C1 segment of cervical spinal cord (tissue), 14 donors: ENCODE measurements at places on chromosomes 6 and 20.

DNA sequence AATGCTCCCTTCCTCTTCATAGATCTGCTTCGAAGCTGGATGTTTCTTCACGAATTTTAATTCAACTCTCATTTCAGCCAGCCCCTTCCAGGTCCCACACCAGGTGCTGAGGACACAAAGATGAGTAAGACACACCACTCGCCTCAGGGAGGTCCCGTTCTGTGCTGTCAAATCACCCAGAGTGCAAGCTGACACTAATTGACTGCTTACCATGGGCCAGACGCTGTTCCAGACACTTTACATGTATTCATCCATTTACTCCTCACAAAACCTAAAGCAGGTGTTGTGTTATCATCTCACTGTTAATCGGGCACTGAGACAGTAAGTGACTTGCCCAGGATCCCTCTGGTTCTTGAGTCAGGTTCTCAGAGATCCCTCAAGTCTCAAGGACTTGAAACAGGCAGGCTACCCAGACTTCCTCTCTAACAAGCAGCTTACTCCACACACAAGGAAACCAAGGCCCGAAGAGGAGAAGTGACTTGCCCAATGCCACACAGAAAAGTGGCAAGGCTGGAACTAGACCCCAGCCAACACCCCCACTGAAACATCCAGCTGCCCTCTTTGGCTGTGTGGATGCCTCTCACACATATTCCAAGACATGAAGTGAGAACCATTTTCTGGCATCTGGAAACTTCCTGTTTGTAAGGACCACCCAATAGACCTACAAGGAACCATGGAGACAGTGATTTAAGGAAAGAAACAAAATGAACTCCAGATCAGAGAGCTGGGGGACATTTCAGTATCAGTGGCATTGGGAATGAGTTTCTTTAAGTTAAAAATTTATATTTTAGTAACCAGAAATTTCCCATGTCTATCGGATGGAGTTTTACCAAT is 174.5 kb downstream of the CDC5L start:
- DNase-seq = no peak

DNA sequence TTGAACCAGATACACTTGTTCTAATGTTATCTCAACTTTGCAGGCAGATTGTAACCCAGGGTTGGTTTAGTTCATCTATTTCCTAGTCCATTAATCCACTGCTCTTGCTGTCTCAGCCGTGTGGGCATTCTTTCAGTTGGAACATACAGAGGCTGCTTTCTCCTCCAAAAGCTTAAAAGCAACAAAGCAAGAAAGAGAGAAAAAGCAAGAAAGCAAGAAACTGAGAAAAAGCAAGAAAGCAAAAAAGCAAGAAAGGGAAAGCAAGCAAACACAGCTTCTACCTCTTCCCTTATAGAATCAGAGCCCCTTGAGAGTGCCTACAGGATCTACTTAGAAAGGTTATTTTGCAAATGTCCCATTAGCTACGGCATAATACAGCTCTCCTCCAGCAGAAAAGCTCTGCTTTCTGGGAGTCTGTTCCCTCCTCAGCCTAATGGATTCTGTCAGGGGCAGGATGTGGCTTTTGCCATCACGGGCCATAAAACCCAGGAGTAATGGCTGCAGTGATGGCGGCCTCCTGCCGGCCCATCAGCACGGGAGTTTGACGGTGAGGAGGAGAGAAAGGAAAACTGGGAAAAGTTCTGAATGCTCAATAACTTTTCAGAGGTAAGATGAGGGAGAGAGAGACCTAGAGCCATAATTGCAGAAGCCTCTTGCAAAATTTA is 156.8 kb upstream of the JARID2 start:
- no peak for DNase-seq

DNA sequence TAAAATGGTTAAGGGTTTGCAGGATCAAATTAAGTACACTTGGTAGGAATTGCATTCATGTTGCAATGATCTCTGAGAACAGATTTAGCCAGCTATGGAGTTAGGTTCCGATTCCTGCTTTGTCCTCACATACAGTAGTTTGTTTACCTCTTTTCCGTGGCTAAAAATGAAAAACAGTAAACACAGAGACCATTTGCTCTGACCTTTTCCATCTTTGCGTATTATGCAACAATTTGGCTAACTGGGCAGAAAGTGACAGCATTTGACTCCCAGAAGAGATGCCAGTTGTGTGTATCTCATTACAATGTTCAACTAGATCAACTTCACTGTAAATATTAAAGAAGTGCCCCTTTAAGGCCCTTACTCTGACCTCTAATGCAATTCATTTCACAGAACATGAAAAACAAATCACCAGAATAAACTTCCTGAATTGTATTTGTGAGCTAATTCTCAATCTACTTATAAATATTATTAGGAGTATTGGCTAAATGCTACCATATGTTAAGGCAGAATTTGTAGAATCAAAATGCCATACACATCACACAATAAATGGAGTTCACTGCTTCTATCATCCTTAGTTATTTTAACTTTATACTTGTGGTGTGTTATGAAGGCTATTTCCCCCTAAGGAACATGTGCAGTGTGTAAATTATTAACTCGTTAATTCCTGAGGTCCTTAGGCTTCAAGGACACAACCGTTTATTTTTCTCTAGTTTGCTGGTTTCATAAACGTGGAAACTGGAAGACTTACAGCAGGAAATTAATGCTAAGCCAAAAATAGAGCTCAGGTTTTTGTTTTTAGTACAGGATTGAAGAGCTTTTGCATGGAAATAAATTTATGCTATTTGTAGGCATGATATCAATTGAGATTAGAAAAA is 380.7 kb upstream of the CITED2 start:
- DNase-seq = no peak

DNA sequence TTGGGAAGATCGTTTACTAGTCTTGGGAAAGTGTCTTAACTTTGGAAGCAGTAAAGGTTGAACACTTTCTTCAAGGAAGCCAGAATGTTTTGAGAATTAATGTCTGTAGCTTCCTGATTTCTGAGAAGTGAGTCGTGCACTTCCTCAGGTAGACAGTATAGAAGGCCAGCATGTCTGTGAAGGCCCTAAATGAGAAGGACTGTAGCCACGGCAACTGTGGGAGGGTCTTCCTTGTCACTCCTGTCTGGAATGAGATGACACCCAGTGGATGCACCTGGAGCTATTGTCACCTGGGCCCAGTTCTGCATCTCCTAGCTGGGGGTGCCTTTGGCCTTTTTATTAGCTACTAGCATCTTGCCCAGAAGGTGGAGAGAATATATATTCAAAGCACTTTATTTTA is 8.8 kb downstream of the STX16 start:
- no peak for DNase-seq

- no peak for DNase-seq
Observed at GRCh38 chr6:163417595-163417994, 3.1 kb downstream of the QKI start.

DNA sequence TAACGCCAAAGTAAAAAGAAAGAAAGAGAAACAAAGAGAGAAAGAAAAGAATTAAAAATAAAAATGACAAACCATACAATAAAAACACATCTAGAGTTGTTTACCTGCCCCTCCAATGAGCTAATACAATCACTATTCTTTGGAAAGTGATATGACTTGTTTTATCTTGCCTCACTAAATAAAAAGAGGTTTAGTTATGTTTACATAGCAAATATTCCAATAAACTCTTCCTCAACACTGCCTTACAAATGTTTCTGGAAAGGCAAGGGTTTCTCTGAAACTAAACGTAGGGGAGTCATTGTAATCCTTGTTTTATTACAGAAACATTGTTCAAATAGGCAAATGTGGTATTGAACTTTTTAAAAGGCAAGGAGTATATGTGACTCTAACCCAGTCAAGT is 396.2 kb downstream of the EPM2A start:
- no peak for DNase-seq

GRCh38 chr6:107647439-107647948 is 157.6 kb downstream of the SOBP start:
- DNase-seq = no peak

DNA sequence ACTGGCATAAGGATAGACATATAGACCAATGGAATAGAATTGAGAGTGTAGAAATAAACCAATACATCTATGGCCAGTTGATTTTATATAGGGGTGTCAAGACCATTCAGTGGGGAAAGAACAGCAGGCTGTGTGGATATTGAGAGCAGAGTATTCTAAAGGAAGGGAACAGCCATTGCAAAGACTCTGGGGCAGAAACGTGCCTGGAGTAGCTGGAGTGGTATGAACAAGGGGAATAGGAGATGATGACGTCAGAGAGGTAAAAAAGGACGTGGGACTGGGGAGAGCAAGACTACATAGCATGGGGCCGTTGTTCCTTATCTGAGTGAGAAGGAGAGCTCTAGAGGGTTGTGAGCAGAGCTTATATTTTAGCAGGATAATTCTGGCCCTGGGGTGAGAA is 85.2 kb downstream of the TOX2 start:
- no peak for DNase-seq

GRCh38 chr6:34981951-34982350 is 92.9 kb downstream of the ANKS1A start:
- DNase-seq = no peak

- no peak for DNase-seq
Observed at GRCh38 chr6:88815491-88815890, 147.9 kb downstream of the RNGTT start.

- DNase-seq = peak; percentile 21
Observed at GRCh38 chr20:50980851-50981713, 22.5 kb downstream of the MOCS3 start.

DNA sequence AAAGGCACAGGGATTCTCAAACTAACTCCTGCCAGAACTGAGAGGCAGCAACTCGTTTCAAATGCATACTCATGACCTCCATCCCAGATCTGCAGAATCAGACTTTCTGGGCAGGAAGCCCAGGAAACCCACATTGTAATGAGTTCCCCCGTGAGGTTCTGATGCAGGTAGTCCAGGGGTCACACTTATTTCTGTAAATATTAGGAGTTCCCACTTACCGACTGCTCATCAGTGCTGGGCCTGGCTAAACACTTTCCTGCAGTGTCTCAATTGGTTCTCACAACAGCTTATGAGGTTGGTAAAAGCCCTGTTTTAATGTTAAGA is 11.6 kb downstream of the DUSP15 start:
- no peak for DNase-seq

DNA sequence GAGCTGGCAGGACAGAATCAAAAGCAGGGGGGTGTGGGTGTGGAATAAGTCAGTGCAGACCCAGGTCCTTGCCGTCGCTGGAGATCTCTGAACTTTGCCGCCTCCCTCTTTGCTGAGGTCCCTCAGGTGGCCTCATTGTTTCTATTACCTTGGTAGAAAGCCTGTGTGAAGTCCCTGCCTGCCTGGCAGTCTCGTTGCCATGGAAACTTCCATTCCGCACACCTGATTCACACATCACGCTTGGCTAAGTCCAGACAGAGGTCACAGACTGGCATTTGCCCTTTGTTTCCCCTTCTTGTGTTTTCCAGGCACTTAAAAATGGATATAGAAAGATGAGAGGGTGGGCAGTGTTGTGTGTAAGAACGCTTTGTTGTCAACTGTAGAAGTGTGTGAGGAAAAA is 260.6 kb downstream of the PRL start:
- no peak for DNase-seq

GRCh38 chr6:12654514-12654913 is 62.1 kb upstream of the PHACTR1 start:
- no peak for DNase-seq

DNA sequence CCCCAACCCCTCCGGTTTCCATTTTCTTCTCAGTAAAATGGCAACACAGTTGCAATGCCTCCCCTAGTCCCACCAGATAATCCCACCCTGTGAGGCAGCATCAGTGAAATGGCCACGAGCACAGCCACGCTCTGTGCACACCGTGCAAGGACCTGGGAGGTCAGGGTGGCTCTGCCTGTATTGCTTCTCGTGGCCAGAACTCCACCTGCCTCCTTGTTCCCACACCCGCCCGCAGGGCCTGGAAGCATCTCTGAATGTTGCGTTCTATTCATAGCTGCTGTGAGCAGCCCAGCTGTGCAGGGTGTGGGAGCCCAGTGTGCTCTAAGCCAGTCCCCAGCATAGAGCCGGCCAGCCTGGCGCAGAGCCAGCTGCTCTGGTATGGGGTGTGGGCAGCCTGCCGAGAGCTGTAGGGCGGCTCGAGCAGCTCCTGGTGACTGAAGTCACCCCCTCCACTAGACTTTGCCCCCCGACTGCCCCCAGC is 161.1 kb downstream of the DLL1 start:
- no peak for DNase-seq

- DNase-seq = no peak
Observed at GRCh38 chr6:160042014-160042773, 73.3 kb downstream of the IGF2R start.

DNA sequence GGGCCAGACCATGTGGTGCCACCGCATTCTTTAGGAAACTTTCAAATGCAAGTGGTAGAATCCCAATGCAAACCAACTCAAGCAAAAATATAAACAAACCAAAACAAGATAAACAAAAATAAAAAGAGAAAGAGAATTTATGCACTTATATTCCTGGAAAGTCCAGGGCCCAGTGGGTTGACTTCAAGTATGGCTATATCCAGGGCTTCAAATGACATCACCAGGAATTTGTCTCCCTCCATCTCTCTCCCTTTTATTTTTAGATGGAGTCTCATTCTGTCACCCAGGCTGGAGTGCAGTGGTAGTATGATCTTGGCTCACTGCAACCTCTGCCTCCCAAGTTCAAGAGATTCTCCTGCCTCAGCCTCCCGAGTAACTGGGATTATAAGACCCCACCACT is 56.1 kb upstream of the PNRC1 start:
- no peak for DNase-seq

GRCh38 chr20:44326391-44327159 is 10.3 kb upstream of the R3HDML start:
- DNase-seq = no peak

- DNase-seq = no peak
Observed at GRCh38 chr6:116251568-116252384, 2.1 kb downstream of the TSPYL4 start.

DNA sequence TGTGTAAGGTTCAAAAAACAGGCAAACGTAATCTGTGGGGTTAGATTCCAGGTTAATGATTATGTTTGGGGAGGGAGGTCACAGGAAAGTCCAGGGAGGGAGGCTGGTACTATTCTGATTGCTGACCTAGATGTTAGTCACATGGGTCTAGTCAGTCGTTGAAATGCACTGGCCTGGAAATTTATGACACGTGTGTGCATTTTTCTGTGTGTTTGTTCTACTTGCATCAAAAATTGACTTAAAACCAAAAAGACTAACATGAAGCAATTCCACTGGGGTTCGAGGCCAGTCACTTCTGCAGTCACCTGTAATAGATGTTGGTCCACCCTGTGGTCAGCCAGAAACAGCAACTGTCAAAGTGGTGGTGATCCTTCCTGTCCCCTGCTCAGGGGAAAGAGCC is 104.2 kb upstream of the MLN start:
- no peak for DNase-seq

- no peak for DNase-seq
Observed at GRCh38 chr6:106448000-106448426, 87.5 kb downstream of the CRYBG1 start.

GRCh38 chr6:159929819-159930218 is 39.0 kb downstream of the MAS1 start:
- no peak for DNase-seq

DNA sequence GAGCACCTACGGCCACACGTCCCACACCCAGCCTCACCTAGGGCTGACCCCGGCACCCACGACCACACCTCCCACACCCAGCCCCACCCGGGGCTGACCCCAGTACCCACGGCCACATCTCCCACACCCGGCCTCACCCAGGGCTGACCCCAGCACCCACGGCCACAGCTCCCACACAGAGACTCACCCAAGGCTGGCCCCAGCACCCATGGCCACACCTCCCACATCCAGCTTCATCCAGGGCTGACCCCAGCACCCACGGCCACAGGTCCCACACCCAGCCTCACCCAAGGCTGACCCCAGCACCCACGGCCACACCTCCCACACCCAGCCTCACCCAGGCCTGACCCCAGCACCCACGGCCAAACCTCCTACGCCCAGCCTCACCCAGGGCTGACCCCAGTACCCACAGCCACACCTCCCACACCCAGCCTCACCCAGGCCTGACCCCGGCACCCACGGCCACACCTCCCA is 36.7 kb downstream of the NINL start:
- DNase-seq = no peak
